ENCODE measurements at places on chromosomes 5 and 9. TPM values are rescaled to one million over a fixed set of nuclear protein-coding genes. Genes with fewer than 3 reads are reported as not detected.

Gene C9orf50
- total RNA-seq = 0.27 TPM

Gene CRB2
- total RNA-seq = 80.5 TPM

Gene FUBP3
- total RNA-seq = 67.7 TPM

Gene LHX6
- total RNA-seq = not detected

Gene TRPM3
- total RNA-seq = 1.4 TPM

Gene GPR21
- not detected for total RNA-seq

Gene CATSPER3
- total RNA-seq = 0.54 TPM

Gene PCDHGA2
- 0.32 TPM for total RNA-seq

Gene PCDHA12
- 5.5 TPM for total RNA-seq

Gene IRGM
- not detected for total RNA-seq

Gene CEL
- total RNA-seq = 3.5 TPM

Gene SERF1B
- 44.3 TPM for total RNA-seq

Gene HDAC3
- total RNA-seq = 110 TPM

Gene PCDHB13
- 3.6 TPM for total RNA-seq

Gene EIF4E1B
- not detected for total RNA-seq

- H3K27me3 ChIP-seq = no peaks in the 10 kb centered on the region
- H3K27ac ChIP-seq = no peak overlapping the region
- H3K4me3 ChIP-seq = no peak overlapping the region
- peaks cover 13% of the 10 kb centered on the region for H3K4me1 ChIP-seq
- H3K36me3 ChIP-seq = no peaks in the 10 kb centered on the region
- no peak for DNase-seq
These were observed 276.7 kb downstream of the PLK2 start for GRCh38 chr5:58183078-58183785.

GRCh38 chr9:29039258-29039657 lies 1466.0 kb upstream of the C9orf72 start:
- no peaks in the 10 kb centered on the region for H3K36me3 ChIP-seq
- no peaks in the 10 kb centered on the region for H3K4me1 ChIP-seq
- peak overlapping the region; percentile 51 for H3K27ac ChIP-seq
- no peaks in the 10 kb centered on the region for H3K27me3 ChIP-seq
- H3K4me3 ChIP-seq = no peak overlapping the region

GRCh38 chr9:16044579-16044881 lies 491.7 kb downstream of the CCDC171 start:
- no peak overlapping the region for H3K27ac ChIP-seq
- peaks cover 4% of the 10 kb centered on the region for H3K36me3 ChIP-seq
- no peak for DNase-seq
- H3K4me1 ChIP-seq = peaks cover 23% of the 10 kb centered on the region
- no peak overlapping the region for H3K4me3 ChIP-seq

DNA sequence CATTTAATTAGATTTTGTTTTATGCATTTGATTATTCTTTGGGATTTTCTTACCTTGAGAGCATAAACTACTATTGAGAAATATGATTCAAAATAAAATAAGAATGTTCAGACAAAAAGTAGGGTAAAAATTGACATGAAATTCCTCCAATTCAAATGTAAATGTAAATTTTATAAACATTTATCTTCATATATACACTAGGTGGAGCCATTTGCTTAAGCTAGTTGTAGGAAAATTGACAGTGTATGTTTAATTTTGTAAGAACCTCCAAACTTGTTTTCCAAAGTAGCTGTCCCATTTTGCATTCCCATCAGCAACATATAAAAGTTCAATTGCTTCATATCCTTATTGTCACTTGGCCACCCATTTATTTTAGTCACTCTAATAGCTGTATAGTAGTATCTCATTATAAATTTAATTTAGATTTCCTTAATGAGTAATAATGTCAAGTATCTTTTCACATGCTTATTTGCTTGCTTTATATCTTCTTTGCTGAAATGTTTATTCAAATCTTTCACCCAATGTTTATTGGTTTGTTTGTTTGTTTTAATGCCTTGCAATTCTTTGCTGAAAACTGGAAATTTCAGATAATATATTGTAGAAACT lies 37.6 kb upstream of the SLCO6A1 start:
- H3K4me3 ChIP-seq = no peak overlapping the region
- no peaks in the 10 kb centered on the region for H3K4me1 ChIP-seq
- H3K27me3 ChIP-seq = no peaks in the 10 kb centered on the region
- no peak for DNase-seq
- no peak overlapping the region for H3K27ac ChIP-seq

DNA sequence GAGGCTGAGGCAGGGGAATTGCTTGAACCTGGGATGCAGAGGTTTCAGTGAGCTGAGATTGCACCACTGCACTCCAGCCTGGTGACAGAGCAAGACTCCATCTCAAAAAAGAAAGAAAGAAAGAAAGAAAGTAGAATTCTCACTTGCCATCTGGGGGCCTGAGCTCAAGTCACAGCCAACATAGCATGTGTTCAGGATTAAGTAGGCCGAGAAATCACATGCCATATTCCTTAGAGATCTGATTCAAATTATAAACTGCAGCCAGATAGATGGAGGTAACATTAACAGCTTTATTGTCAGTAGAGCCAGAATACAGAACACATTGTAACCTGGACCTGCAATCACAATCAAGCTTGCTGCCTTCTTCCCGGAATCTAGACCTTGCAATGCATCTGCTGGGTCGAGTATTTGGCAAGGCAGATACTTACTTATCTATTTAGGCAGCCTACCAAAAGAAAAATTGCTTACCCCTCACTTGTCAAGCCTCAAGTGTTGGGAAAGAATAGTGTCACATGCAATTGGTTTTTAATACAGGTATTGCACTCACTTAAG lies 173.7 kb downstream of the CPLANE1 start:
- H3K4me1 ChIP-seq = no peaks in the 10 kb centered on the region
- no peak overlapping the region for H3K4me3 ChIP-seq
- H3K27ac ChIP-seq = no peak overlapping the region
- no peaks in the 10 kb centered on the region for H3K27me3 ChIP-seq
- H3K36me3 ChIP-seq = peaks cover 23% of the 10 kb centered on the region

DNA sequence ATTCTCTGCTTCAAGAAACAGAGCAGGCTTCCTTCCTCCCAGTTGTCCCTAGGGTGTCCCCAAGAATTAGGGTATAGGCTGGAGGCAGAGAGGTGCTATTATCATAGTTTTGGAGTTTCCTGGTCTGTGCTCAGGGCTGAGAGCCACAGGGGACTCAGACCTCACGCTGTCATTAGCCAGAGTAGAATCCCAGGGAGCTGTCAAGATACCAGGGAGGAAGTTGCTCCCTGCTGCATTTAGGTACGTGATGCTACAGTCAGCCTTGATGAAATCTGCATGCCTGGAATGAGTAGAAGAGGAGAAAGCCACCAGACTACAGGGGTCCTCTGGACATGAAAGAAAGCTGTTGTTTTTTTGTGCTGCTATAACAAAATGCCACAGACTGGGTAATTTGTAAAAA lies 273.2 kb downstream of the SH3GL2 start:
- no peak overlapping the region for H3K4me3 ChIP-seq
- no peak for DNase-seq
- no peak overlapping the region for H3K27ac ChIP-seq
- H3K36me3 ChIP-seq = no peaks in the 10 kb centered on the region
- peaks cover 20% of the 10 kb centered on the region for H3K4me1 ChIP-seq
- H3K27me3 ChIP-seq = no peaks in the 10 kb centered on the region

GRCh38 chr5:169001394-169001793 lies 299.5 kb downstream of the SLIT3 start:
- DNase-seq = no peak
- no peak overlapping the region for H3K4me3 ChIP-seq
- H3K27me3 ChIP-seq = peaks cover 2% of the 10 kb centered on the region
- no peaks in the 10 kb centered on the region for H3K36me3 ChIP-seq
- H3K27ac ChIP-seq = no peak overlapping the region

- H3K27ac ChIP-seq = no peak overlapping the region
- H3K4me1 ChIP-seq = peaks cover 17% of the 10 kb centered on the region
- no peak for DNase-seq
- no peak overlapping the region for H3K4me3 ChIP-seq
These were observed 11.0 kb downstream of the SNAPC3 start for GRCh38 chr9:15433661-15434060.

DNA sequence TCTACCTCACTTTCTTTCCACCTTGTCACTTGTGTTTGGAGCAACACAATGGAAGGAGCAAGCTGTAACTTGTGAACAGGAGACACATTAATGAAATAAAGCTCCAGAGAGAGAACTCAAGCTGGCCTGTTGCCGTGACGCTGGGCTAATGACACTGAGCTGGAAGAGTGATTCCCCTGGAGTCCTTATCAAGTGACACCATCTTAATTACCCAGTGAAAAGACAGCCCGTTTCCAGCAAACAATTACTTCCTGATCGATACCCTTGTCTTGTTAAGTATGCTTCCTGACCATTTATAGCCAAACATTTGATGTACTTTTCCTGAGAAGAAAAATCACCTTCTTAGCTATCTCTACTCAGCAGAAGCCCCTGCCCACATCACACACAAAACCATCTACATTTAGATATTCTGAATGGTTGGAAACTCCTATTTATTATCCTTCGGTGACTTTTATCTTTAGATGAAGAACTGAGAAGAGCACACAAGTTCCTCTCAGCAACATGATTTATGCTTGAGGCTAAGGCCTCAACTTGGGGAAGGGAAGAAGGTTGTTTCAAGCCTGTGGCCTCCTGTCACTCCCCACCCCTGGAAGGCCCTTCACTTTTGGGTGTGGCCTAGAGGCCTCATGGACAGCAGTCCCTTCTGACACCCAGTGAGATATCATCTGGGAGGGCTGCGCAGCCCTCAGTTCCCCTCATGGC lies 34.1 kb downstream of the CRHBP start:
- H3K27ac ChIP-seq = no peak overlapping the region
- no peak overlapping the region for H3K4me3 ChIP-seq
- H3K36me3 ChIP-seq = peaks cover 2% of the 10 kb centered on the region
- H3K4me1 ChIP-seq = peaks cover 7% of the 10 kb centered on the region
- no peak for DNase-seq

DNA sequence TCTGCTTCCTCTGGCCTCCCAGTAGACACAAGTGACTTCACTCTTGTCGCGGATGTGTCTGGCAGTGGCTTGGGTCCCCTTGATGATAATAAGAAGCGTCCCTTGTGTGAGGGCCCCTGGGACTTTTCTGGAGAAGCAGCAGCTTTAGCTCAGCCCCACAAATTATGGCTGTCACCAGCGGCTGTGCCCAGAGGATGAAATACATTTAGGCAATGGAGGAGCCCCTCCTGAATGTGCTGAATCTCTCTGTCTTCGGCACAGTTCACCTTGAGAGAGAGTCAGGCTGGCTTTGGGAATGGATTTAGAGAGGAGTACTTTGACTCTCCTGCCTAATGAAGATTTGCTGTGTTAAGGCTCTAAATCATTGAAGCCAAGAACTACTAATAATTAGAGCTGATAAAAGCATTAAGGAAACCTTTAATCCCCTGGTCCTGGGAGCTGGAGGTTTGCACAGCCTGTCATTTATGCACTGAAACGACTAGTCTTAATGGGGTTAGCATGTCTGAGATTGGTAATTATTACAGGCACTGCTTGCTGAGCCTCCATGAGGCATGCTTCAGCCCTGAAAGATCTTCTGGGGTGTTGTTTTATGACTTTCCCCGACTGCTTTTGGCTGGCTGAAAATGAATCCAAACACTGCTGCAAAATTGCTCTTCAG lies 127.0 kb downstream of the TENT4A start:
- no peak overlapping the region for H3K4me3 ChIP-seq
- no peak overlapping the region for H3K27ac ChIP-seq
- no peak for DNase-seq
- H3K27me3 ChIP-seq = no peaks in the 10 kb centered on the region

- no peak overlapping the region for H3K4me3 ChIP-seq
- H3K27me3 ChIP-seq = no peaks in the 10 kb centered on the region
- peaks cover 6% of the 10 kb centered on the region for H3K4me1 ChIP-seq
- DNase-seq = no peak
- no peaks in the 10 kb centered on the region for H3K36me3 ChIP-seq
These were observed 174.3 kb downstream of the AUH start for GRCh38 chr9:91187311-91187964.

DNA sequence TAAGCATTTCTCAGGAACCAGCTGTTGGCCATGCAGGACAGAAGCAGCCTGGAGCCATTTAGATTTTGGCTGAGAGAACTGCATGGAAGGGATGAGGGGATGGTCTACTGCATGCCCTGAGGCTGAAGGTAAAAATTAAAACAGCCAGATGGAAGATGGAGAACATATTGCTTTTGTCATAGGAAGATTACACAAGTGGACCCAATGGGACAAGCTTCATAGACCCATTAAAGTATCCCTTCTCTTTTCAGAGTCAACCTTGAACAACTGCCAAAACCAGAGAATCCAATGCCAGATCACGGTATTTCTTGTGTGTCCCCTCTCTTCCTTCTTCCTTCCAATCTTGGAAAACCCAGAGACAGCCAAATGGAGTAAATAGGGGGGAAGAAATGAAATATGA lies 253.4 kb downstream of the NR2F1-AS1 start:
- H3K4me1 ChIP-seq = peaks cover 7% of the 10 kb centered on the region
- no peak overlapping the region for H3K4me3 ChIP-seq
- H3K36me3 ChIP-seq = no peaks in the 10 kb centered on the region

DNA sequence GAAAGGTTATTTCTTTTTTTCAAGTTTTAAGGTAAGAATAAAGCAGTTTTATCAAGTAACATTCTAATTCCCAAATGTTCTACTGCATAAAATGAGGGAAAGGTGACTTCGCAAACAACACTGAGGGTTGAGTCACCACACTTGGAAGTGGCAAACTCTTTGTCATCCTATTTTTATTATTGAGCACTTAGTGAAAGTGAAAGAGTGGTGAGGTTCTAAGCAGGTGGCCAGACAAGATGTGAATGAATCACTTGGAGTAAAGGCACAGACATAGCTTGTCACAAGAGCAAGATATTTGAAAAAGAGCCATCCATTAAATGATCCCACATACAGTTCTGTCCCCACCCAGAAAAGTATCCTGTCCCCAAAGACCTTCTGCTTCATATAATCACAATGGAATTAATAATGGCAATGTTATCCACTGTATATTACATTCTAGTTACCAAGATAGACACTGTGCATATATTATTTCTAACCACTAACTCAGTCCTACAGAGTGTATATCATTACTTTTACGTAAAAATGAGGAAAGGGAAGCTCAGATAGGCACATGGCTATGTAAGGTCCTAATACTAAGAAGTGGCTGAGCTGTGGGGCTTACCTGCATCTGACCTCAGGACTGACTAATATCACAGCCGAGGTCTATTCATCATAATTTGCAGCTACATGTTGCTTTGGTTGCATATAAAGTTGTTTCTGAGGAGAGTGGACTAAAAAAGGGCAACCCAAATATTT lies 730.4 kb upstream of the MEF2C start:
- H3K27ac ChIP-seq = no peak overlapping the region
- peaks cover 3% of the 10 kb centered on the region for H3K36me3 ChIP-seq
- no peaks in the 10 kb centered on the region for H3K4me1 ChIP-seq
- no peaks in the 10 kb centered on the region for H3K27me3 ChIP-seq
- DNase-seq = no peak

- H3K36me3 ChIP-seq = no peaks in the 10 kb centered on the region
- no peak overlapping the region for H3K4me3 ChIP-seq
- no peak overlapping the region for H3K27ac ChIP-seq
- no peak for DNase-seq
These were observed 459.3 kb upstream of the MEF2C start for GRCh38 chr5:89342106-89342876.

DNA sequence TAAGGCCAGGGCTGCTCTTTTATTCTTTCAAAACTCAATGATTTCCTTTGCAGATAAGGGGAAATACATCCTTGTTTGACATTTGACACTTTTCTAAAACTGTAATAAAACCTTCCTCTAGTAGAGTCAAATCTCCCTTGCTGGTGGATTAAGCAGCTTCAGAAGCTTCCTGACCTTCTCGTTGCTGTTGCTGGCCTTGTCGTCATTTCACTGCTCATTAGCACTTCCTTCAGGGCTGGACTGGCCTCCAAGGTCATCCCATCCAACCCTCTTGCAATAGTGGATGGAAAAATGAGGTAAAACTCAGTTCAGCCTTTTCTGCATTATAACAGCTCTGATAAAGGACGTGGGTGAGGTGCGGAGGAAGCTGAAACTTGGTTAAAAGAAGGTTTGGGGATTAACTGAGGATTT lies 1.1 kb upstream of the ADAMTSL1 start:
- peaks cover 85% of the 10 kb centered on the region for H3K27me3 ChIP-seq
- DNase-seq = no peak
- H3K36me3 ChIP-seq = peaks cover 5% of the 10 kb centered on the region
- no peak overlapping the region for H3K27ac ChIP-seq
- H3K4me3 ChIP-seq = peak overlapping the region; percentile 79

Measured in neural crest cell (in vitro differentiated cells).